Stimulated activated CD4-positive, alpha-beta T cell treated with anti-CD3 and anti-CD28 coated beads, Interleukin-1b, Interleukin-23, amount 100 ng/mL, for 1 hour (primary cell): ENCODE measurements at places on chromosomes 1 and 21.
A peak's percentile ranks its signal among the peaks of the same experiment; 100 is the strongest.

GRCh38 chr1:57615956-57616355 is 192.1 kb upstream of the DAB1 start:
- DNase-seq: no peak

DNA sequence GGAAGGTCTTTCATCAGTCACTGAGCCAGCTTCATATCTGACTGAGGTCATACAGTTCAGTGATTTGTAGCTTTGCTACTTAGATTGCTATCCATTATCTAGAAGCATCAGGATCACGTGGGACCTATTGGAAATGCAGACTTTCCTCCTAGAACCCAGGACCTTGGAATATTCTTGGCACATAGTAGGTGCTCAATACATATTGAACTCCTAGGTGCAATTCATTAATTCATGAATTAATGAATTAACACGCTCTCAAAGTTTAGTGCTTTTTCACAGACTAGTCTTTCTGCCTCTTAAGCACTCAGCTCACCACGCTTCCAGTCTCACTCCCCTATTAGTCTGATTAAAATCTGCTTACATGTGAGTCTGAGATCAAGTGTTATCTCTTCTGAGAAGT is 12.1 kb downstream of the METTL18 start:
- no peak for DNase-seq

DNA sequence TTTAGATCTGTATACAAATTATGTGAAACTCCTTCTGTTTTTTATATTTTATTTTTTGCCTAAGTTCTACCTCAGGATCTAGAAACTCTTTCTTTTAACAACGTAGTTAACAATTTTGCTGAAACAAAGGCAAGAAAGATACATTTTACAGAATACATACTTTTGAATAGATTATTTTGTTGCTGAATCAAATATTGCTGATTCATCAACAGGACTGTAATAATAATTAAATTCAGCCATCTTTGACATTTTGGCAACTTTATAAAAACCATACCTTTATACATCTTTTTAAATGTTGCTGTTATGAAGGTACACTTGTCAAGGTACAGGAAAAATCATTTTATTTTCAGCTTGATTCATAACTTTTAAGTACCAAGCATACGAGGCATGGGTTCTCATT is 10.7 kb upstream of the COA6 start:
- DNase-seq: no peak

DNA sequence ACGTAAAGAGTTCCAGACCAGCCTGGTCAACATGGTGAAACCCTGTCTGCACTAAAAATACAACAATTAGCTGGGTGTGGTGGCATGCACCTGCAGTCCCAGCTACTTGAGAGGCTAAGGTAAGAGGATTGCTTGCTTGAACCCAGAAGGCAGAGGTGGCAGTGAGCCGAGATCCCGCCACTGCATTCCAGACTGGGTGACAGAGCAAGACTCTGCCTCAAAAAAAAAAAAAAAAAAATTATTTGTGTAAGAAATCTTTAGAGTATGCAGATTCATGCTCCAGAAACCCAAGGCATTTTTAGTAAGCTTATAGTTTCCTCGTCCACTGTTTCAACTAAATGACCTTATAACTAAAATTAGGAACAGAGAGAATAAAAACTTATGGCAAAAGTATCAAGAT is 51.3 kb downstream of the ABL2 start:
- no peak for DNase-seq

DNA sequence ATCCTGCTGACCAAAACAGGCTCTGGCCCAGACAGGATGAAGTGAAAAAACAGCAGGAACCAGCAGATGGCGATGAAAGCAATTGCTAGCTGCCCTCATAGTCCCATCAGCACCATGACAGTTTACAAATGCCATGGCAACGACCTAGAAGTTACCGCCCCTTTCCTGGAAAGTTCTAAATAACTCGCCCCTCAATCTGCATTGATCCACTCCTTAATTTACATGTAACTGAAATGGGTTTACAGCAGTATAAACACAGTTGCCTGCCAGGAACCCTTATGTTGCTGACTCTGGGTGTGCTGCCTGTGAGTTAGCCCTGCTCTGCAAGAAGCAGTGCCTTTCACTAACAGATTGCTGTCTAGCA is 65.5 kb upstream of the CR1L start:
- peak; percentile 0 for DNase-seq

DNA sequence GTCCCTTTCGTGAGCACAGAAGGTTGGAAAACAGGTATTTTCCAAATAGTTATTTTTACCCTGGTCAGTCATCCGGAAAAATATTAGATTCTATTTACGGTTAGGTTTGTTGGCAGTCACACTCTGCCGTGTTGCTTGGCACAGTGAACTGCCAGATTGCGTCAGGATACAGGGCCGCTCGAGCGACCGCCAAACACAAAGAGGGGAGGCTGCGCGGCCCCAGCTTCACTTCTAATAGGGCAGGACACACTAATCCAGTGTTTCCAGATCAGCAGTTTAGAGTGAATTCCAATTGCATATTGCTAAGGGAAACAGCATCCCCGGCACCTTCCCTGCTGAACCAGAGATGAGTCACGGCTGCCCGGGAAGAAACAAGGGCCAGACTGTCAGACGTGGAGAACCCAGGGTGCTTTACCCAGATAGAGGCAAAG is 22.9 kb downstream of the UMODL1 start:
- no peak for DNase-seq

GRCh38 chr1:201511941-201512539 is 5.1 kb upstream of the CSRP1 start:
- no peak for DNase-seq
